ENCODE measurements at places on chromosomes 16 and 17.

DNA sequence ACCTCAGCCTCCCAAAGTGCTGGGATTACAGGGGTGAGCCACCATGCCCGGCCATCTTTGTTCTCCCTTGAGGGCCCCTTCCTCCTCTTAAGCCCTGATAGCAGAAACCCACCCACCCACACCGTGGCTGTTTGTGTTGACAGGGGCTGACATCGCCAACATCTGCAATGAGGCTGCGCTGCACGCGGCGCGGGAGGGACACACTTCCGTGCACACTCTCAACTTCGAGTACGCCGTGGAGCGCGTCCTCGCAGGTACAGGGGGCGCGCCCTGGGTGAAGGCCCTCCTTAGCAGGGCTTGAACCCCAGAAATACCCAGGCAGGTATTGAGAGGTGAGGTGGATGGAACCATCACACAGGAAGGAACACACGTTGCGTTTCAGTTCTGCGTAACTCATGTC lies 12.6 kb upstream of the RPL13 start:
- no peak for DNase-seq

DNA sequence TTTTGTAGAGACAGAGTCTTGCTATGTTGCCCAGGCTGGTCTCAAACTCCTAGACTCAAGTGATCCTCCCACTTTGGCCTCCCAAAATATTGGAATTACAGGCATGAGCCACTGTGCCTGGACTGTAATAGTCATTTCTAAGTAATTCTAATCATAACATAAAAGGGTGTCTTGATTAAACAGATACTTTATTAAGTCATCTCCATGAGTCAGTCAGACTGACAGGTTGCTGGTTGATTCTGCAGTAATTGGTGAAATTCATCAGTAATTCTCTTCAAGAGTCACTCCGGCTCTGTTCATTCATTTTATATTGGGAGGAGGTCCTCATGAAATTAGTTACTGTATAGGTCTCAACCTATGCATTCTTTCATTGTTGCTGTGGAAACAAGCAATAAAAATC lies 85.6 kb downstream of the SPECC1 start:
- DNase-seq: no peak

- no peak for DNase-seq
These were observed 11.0 kb upstream of the LHX1 start for GRCh38 chr17:36926226-36926625.

GRCh38 chr17:50331085-50331791 lies 14.7 kb upstream of the XYLT2 start:
- no peak for DNase-seq

GRCh38 chr17:28178800-28179199 lies 136.3 kb downstream of the NLK start:
- no peak for DNase-seq

- DNase-seq: peak; percentile 78
These were observed at the start of gene CMTM3 for GRCh38 chr16:66604376-66605176. TSS of gene CMTM3 (plus strand) at chr16:66604704. CDS start at chr16:66604806, 102 bp downstream.

GRCh38 chr17:59335685-59336084 lies 4.2 kb downstream of the YPEL2 start:
- DNase-seq: no peak

DNA sequence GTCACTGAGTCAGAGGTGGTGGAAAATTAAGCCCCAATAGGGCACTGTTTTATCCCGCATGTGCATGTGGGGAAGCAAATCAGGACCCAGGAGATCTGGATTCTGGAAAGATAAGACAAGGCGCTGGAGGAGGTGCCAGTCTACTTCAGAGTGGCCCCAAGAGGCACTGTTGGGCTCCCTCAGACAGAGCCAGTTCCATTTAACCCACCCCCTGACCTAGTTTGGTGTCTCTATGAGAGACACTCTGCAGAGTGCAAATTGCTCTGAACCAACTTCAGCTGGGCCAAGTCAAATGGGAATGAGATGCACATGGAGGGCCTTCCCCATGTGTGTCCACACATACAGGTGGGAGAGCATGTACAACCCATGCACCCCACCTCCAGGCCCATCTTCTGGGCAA lies 71.1 kb upstream of the MED9 start:
- DNase-seq: no peak
